Thyroid gland (tissue), 4 donors: ENCODE measurements at places on chromosomes 16 and 17. TPM values are rescaled to one million over a fixed set of nuclear protein-coding genes. Genes with fewer than 3 reads are reported as not detected.

ZP2 gene
- not detected for total RNA-seq

RPL13 gene
- total RNA-seq: 6,559 TPM

P2RX1 gene
- total RNA-seq: 0.54 TPM

RNF112 gene
- 3.5 TPM for total RNA-seq

ZNF205 gene
- total RNA-seq: 19.9 TPM
